ENCODE measurements at places on chromosomes 13 and 19. TPM values are rescaled to one million over a fixed set of nuclear protein-coding genes. Genes with fewer than 3 reads are reported as not detected.

Gene SHISA7
- total RNA-seq, result not detected

Gene FXYD1
- 14.6 TPM for total RNA-seq

Gene GPR180
- 3.3 TPM for total RNA-seq

Gene ZFR2
- total RNA-seq, result not detected

Gene TINCR
- under 0.01 TPM for total RNA-seq

Gene ZNF723
- total RNA-seq, result not detected

Gene ZMYM5
- 10.1 TPM for total RNA-seq

Gene SMIM17
- total RNA-seq, result 0.32 TPM

Gene GPR18
- total RNA-seq, result not detected

Gene TMEM145
- not detected for total RNA-seq

Gene PLPP2
- 11.1 TPM for total RNA-seq

Gene HAUS5
- 3.7 TPM for total RNA-seq

Gene MYH14
- total RNA-seq, result 0.09 TPM

Gene LIN7B
- 13.3 TPM for total RNA-seq

Gene LILRB3
- total RNA-seq, result not detected

Gene NCR1
- not detected for total RNA-seq

Gene GZMM
- not detected for total RNA-seq

Gene LAIR1
- not detected for total RNA-seq

Gene THSD8
- 0.43 TPM for total RNA-seq

Gene ERFL
- not detected for total RNA-seq

Gene PEAK3
- not detected for total RNA-seq

Gene TNNT1
- 33.3 TPM for total RNA-seq

Gene CGB8
- total RNA-seq, result not detected

Gene C19orf67
- total RNA-seq, result not detected

Gene RGCC
- 2.4 TPM for total RNA-seq

Gene ZNF441
- 12.8 TPM for total RNA-seq

Gene GDF15
- total RNA-seq, result 41.9 TPM

Gene MBD3L2
- not detected for total RNA-seq

Gene TEAD2
- 18.5 TPM for total RNA-seq

Gene ADGRE2
- not detected for total RNA-seq

Gene SLC10A2
- total RNA-seq, result not detected

Gene PPFIA3
- total RNA-seq, result 1.0 TPM

Gene CEACAM3
- not detected for total RNA-seq

Gene LILRB4
- total RNA-seq, result not detected

Gene SLC7A10
- total RNA-seq, result not detected

Gene PCDH17
- total RNA-seq, result 0.16 TPM

Gene LENG9
- 9.3 TPM for total RNA-seq

Gene BICRA
- 2.4 TPM for total RNA-seq

Gene IQCN
- 0.63 TPM for total RNA-seq

Gene PLEKHF1
- total RNA-seq, result 54.3 TPM

Gene ZNF829
- total RNA-seq, result 2.1 TPM

Gene NLRP11
- not detected for total RNA-seq

Gene LRG1
- not detected for total RNA-seq

Gene FXYD3
- total RNA-seq, result 1.1 TPM

Gene ERVV-1
- total RNA-seq, result not detected

Gene ZNF791
- 11.8 TPM for total RNA-seq

Gene NDUFS7
- total RNA-seq, result 53.1 TPM

Gene FFAR1
- total RNA-seq, result not detected

Gene EBI3
- total RNA-seq, result 0.16 TPM

Gene LSR
- 0.47 TPM for total RNA-seq

Gene FPR3
- not detected for total RNA-seq

Gene GNG8
- not detected for total RNA-seq

Gene WDR87
- total RNA-seq, result not detected

Gene SELENOV
- total RNA-seq, result not detected

Measured in bronchial smooth muscle cell (primary cell).